ENCODE measurements at places on chromosomes 11 and 22.

DNA sequence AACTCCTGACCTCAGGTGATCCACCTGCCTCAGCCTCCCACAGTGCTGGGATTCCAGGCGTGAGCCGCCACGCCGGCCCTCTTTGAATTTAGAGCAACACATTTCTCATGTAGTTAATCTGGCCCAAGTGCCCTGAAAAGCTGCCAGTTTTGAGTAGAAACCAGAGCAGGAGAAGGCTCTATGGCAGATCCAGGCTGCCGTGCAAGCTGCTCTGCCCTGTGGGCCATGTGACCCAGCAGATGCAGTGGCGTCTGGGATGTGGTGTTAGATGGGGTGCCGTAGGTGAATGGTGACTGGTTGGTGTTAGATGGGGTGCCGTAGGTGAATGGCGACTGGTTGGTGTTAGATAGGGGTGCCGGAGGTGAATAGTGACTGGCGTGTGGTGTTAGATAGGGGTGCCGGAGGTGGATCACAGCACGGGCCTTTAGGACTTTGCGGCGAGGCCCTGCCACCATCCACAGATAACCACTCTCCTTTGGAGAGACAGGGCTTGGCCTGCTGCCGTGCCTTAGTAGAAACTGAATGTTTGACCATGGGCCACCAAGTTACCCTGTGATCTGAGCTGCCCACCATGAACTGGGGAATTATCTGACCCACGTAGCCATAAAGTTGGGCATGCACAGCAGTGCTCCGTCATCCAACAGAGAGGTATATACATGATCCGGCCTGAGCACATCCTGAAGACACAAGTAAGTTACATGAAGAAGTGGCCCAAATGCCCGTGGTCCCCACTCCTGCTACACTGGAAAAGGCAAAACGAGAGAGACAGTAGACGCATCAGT, 32.7 kb downstream of the ASCL2 start:
- no peak for DNase-seq

GRCh38 chr11:102780491-102780918, at the start of gene MMP10:
TSS of gene MMP10 (minus strand) at chr11:102780628. CDS start at chr11:102780591, 37 bp downstream.
- peak; percentile 62 for DNase-seq

DNA sequence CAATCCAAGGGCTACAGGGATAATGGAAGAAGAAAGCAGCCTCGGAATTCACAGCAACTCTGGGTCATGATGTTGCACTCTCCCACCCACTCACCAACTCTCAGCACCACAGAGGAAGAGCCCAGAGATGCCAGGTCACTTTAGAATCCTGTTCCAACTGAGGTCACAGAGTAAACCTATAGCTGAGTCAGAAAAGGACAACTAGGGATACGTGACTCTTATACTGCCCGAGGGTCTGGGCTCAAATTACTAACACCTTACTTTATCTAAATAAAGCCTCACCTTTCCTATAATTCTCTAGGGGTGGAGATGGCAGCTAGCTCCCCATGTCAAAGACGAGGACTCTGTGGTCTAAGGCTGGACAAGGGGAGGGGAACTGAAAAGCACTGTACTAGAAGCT, 24.6 kb downstream of the IL18BP start:
- no peak for DNase-seq

DNA sequence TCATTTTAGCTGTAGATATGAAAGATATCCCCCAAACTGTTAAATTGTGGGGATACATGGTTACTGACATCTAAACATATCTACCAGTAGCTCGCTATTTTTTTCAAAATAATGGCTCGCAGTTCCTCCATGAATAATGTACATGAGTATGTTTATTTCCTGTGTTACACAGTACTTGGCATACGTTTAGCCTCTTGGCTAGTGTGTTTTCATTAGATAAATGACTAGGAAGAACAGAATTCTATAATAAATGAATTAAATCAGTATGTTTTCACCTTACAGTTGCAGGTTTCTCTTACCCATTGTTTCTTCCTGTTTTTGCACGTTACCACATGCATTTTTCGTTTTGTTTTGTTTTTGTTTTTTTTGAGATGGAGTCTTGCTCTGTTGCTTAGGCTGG, 21.8 kb downstream of the RNF169 start:
- DNase-seq, result no peak

- DNase-seq, result no peak
Observed at GRCh38 chr11:60934124-60934789, 10.0 kb downstream of the TMEM132A start.

GRCh38 chr11:102683277-102683676, 22.3 kb downstream of the MMP27 start:
- peak; percentile 55 for DNase-seq

DNA sequence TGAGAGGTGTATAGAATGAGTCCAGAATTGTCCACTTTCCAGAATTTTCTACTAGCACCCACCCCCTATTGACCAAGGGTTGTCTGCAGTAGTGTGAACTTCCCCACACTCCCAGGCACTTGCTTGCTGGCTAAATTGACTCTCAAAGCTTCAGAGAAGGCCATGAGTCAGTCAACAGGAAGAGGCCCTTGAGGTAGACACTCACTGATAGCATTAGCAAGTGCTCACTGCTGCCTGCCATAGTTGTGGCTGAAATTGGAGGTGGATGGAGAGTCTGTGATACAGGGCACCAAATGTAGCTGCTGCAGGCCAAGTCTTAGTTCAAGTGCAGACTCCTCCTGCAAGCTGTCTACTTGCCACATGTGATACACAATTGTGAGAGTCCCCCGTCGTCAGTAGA, 156.8 kb downstream of the SPON1 start:
- no peak for DNase-seq

- no peak for DNase-seq
Observed at GRCh38 chr11:116225236-116225635, 547.6 kb downstream of the BUD13 start.

GRCh38 chr11:1052133-1053011, 15.9 kb upstream of the MUC6 start:
- DNase-seq, result no peak

DNA sequence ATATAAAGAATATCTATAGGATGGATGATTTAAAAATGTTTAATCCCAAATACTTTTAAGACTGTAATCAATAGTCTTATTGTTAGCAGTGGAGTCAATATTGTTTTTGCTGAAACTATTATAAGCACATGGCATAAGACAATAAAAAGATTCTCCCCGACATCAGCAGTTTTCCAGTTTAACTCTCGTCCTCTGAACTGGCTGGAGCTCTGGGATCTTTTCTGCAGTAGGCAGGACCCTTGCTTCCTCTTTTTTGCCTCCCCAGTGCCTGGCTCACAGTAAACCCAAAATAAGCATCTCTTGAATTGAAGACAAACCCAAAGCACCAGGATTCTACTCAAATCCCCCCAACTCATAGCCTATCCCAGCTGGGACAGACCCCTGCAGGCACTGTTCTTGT, 32.9 kb downstream of the KCNJ1 start:
- no peak for DNase-seq

DNA sequence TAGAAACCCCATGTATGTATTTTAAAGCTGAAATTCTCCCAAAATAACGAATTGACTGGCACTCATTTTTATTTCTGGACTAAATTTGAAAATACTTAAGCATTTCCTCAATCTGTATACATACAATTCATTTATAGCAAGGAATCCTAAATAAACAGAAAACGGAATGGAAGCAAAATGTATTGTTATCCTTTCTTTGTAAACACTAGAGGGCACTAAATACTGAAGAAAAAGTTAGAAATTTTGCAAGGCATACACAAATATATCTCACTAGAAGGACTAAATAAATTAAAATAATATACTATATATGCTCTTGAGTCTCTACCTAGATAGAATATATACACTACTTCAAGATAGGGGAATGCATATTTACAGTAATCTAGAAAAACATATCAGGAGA, 23.1 kb upstream of the ANO5 start:
- DNase-seq, result no peak

DNA sequence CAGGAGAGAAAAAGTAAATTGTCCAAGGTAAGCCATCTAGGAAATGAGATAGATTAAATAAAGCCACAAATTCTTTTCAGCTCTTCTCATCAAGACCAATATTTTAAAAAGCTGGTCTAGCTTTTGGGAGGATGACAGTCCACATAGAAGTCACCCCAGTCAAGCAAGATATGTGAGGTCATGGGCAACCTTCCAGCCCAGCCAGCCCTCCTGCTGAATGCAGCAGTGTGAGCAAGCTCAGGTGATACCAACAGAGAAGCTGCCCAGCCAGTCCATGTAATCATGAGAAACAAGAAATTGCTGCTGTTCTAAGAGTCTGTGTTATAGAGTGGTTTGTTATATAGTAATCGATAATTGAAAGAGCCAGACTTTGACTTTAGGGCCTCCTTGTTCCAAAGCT, 28.7 kb downstream of the KCNE3 start:
- no peak for DNase-seq

GRCh38 chr22:50173983-50174355, 3.4 kb downstream of the PANX2 start:
- DNase-seq, result no peak

GRCh38 chr11:132653237-132653636, 879.1 kb downstream of the OPCML start:
- DNase-seq, result no peak

GRCh38 chr11:121587182-121587581, 134.4 kb upstream of the SORL1-AS1 start:
- no peak for DNase-seq

GRCh38 chr11:21472261-21472660, 720.6 kb upstream of the ANO5 start:
- no peak for DNase-seq

- DNase-seq, result no peak
Observed at GRCh38 chr11:119298726-119299125, 18.2 kb downstream of the MCAM start.

DNA sequence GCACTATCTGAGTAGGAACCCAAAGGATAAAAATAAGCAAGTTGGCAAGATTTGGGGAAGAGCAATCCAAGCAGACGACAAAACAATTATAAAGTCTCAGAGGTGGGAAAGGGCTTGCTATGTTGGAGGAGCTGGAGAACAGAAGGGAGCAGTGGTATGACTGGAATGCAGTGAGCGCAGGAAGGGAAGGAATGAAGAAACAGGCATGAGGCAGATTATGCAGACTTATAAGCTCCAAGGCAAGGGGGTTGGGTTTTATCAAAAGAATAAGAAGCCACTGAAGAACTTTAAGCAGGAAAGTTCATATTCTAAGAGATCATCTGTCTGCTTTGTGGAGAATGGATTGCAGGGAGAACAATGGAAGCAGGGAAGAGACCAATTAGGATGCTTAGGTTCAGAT, 31.7 kb downstream of the PGM2L1 start:
- no peak for DNase-seq

- no peak for DNase-seq
Observed at GRCh38 chr11:127137771-127138280, 137.3 kb upstream of the KIRREL3 start.

GRCh38 chr11:65558002-65558929, at the start of gene LTBP3:
TSS of gene LTBP3 (minus strand) at chr11:65558359. CDS start at chr11:65557959, 400 bp downstream.
- peak; percentile 71 for DNase-seq

- no peak for DNase-seq
Observed at GRCh38 chr11:76738618-76739240, 44.4 kb upstream of the TSKU start.

GRCh38 chr11:114915871-114916805, 237.8 kb downstream of the NXPE2 start:
- no peak for DNase-seq

GRCh38 chr11:109435121-109435742, 13.2 kb downstream of the C11orf87 start:
- DNase-seq, result no peak

DNA sequence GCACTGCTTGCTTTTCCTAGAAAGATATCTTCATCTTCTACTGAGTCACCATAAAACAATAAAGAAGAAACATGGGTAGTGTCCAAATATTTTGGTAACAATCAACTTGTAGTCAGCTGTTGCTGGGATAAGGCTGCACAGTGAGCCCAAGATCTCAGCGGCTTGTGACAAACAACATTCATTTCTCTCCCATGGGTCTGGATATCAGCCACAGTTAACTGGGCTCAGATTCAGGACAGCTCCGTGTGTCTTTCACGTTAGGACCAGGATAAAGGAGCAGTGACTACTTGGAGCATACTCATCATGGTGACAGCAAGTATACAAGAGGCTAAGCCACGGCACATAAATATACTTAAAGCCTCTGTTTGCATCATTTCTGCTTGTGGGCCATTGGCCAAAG, 27.9 kb upstream of the GRK3 start:
- DNase-seq, result no peak

DNA sequence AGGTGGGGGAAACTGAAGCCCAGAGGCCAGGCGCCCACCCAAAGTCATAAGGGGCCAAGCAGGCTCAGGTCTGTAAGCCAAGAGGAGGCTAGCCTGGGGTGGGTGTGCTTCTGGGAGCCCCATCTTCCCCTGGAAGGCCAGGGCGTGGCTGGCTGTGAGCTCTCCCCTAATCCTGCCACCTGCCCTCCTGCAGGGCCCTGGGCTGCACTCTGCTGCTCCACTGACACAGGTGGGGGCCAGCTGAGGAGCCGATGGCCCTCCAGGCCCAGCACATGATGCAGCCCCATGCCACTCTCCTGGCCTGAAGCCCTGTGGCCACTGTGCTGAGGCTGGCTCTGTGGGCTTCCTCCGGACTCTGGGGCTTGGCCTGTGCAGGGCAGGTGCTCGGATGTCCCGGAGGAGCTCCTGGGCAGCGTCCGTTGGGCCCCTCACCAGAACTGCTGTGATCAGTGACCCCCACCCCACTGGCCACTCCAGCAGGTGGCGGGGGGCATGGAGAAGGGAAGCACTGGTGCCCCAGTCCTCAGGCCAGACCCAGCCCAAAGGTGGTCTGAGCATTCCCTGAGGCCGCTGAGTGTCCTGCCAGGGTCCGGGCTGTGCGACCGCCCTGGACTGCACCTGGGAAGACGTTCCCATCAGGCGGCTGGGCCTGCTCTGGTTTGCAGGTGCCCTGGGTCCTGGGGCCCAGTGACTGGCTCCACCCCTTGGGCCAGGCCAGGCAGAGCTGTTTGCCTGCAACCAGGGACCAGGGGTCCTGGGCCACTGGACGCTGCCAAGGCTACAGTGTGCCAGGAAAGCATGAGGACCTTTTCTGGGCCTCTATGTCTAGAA, 8.5 kb downstream of the PIM3 start:
- peak; percentile 40 for DNase-seq

- no peak for DNase-seq
Observed at GRCh38 chr11:25485315-25485714, 846.6 kb upstream of the ANO3 start.

DNA sequence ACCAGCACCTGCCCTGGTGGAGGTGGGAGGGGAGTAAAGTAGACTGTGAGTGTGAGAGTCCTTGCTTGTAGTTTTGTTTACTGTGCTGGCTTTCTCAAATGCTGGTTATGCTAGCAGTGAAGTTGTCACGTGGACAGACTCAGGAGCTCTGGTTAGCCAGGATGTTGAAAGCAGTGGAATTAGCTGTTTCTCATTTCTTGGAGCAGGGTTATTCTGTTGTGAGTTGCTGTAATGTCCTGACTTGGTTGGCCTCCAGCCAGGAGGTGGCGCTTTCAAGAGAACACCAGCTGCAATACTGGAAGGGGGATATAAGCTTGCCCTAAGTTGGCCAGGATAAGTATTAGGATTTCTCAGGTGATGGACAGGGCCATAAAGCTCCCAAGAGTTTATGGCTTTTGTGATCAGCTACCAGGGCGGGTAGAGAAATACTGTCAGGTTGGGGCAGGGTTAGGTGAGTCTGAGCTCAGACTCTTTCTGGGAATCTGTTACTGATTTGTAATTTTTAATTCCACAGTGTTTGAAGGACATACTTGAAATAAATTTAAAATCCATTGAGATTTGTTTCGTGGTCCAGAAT, 13.7 kb downstream of the CYP2D6 start:
- DNase-seq, result peak; percentile 64
